ENCODE measurements at places on chromosomes 11 and 22.

- DNase-seq, result peak; percentile 93
Observed at GRCh38 chr11:44936525-44936924, 14.2 kb downstream of the TP53I11 start.

DNA sequence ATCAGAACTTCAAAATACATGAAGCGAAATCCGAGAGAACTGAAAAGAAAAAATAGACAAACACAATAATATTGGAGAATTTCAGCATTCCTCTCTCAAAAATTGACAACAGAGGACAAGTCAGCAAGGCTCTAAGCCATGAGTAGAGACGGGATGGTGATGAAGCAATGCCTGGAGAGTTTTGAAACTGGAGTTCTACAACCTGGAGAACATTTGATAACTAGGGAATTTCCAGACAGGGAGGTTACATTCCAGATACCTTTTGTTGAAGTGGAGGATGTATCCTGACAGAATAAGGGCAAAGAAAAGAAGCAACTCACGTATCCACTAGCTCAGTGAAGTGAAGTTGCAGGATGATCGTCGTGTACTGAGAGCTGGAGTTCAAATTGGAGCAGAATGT lies 291.4 kb downstream of the CTTN start:
- no peak for DNase-seq

DNA sequence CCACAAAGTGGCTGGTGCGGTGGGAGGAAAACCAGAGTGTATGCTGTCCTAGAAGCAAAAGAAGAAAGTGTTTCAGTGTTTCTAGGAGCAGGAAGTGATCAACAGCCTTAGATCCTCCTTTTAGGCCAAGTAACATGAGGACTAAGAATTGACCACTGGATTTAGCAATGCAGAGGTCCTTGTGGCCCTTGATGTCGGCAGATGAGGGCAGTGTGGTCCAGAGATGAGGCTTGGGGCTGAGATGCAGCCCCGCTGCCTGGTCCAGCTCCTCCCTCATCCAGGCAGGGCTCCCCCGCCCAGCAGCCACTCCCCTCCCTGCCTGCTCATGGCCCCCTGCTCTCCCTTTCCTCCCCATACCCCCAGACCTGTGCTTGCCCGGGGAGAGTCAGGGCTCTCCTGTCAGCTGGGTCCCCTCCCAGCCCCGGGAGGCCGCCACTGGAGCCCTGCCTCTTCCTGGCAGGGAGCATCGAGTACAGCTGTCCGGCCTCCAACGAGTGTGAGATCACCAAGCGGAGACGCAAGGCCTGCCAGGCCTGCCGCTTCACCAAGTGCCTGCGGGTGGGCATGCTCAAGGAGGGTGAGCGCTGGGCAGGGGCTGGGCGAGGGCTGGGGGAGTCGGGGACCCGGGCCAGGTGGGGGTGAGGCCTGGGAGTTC lies 3.7 kb downstream of the TRMT112 start:
- no peak for DNase-seq

GRCh38 chr11:117390743-117391142 lies 63.1 kb downstream of the CEP164 start:
- no peak for DNase-seq

All from WTC11 (cell line).